ENCODE measurements at places on chromosomes 2 and 18.

- DNase-seq, result peak; percentile 78
These were observed 13.3 kb upstream of the RAB17 start for GRCh38 chr2:237603718-237604362.

- no peak for DNase-seq
These were observed 107.3 kb downstream of the CABYR start for GRCh38 chr18:24246143-24246542.

DNA sequence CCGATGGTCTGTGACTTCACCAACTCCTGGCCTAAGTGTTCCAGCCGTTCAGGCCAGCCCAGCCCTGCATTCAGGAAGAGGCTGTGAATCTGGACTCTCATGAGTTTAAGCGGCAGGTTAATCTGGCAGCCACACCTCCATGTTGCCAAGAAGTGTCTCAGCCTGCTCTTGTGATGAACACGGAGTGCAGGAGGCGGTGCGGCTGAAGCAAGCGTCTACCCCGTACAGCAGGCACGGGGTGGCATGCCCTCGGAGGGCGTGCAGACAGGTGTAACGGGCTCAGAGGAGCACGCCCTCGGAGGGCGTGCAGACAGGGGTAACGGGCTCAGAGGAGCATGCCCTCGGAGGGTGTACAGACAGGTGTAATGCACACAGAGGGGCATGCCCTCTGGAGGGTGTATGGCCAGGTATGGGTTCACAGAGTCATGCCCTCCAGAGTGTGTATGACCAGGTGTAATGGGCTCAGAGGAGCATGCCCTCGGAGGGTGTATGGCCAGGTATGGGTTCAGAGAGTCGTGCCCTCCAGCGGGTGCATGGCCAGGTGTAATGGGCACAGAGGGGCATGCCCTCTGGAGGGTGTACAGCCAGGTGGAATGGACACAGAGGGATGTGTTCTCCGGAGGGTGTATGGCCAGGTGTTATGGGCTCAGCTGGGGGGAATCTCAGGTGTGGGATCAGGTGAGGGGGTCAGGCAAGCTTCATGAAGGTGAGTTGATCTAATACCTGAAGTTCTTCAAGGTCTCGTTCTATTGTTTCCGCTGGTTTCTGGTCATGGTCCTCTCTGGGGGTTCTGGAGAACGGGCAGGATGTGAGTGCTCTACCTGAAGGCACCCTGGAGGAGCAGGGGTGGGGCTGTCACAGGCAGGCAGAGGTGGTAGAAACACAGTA lies 22.6 kb downstream of the CROCC2 start:
- DNase-seq, result no peak

DNA sequence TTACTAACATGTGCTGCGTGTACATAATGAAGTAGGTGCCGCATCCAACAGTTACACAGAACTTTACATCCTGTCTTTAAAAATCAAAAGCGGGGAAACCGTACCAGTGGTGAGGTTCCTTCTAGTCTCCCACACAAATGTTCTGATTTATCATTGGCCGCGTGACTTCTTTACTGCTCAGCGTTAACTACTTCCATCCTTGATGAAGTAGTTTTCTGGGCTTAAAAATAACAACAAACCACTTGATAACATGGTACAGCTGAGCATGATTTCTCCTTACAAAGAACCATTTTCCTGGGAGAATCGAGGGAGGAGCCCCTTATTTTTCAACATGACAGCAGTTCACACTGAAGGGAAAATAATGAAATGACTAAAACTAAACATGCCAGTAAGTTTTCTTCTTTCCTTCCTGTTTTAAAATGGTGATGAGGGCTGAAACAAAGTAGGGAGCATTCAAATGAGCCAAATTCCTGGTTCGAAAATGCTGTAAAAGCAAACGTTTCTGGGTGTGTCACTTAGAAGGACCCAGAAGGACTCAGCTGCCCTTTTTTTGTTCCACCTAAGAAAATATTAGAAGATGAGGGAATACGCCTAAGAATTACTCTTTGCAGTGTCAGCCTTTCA lies 9.9 kb downstream of the EMILIN2 start:
- peak; percentile 37 for DNase-seq

- DNase-seq, result peak; percentile 81
These were observed at the start of gene ZNF521 for GRCh38 chr18:25351777-25352628. TSS of gene ZNF521 (minus strand) at chr18:25352166. CDS start at chr18:25350946, 1,220 bp downstream.

- DNase-seq, result no peak
These were observed 133.0 kb upstream of the CELF4 start for GRCh38 chr18:37698508-37699040.

- no peak for DNase-seq
These were observed 2.1 kb upstream of the LRRFIP1 start for GRCh38 chr2:237625216-237625705.

DNA sequence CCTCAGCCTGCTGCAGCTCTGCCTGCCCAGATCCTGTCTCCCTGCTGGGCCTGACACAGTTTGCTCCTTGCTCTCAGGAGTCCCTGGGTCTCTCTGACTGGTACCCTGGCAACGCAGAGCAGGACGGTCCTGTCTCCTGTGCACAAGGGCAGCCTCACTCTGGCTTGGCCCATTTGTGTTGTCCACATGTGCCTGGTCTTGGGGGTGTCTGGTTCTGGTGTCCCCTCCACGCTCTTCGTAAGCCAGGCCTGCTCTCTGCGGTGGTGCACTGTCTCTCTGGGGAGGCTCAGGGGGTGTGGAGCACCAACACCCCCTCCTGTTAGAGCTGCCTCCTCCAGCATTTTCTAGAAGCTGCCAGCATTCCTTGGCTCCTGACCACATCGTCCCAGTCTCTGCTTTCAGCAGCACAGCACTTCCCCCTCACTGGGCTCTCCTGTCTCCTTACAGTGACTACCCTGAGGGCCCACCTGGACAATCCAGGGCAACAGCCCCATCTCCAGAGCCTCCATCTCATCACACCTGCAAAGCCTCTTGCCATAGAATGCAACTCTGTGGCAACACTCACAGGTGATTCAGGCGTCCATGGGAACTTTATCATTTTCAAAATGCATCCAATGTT lies 235.6 kb upstream of the HS6ST1 start:
- no peak for DNase-seq

DNA sequence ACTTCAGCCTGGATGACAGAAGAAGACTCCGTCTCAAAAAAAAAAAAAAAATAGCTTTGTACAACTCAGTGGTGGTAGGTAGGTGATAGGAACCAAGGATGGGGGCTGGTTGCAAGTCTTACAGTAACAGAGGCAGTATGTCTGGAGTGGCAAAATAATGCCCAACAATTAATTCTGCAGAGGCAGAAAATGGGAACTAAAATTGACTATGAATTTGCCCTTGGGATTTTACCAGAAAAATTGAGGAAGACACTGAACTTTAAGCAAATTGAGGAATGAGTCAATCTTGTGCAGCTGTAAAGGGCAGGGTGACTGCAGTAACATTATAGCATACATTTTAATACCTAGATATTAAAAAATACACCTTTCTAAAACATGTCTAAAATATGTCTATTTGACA lies 292.1 kb upstream of the FBXO11 start:
- DNase-seq, result no peak

- DNase-seq, result no peak
These were observed 22.4 kb downstream of the RRM2 start for GRCh38 chr2:10144771-10145518.

- peak; percentile 70 for DNase-seq
These were observed 19.6 kb upstream of the RPIA start for GRCh38 chr2:88671786-88672427.

DNA sequence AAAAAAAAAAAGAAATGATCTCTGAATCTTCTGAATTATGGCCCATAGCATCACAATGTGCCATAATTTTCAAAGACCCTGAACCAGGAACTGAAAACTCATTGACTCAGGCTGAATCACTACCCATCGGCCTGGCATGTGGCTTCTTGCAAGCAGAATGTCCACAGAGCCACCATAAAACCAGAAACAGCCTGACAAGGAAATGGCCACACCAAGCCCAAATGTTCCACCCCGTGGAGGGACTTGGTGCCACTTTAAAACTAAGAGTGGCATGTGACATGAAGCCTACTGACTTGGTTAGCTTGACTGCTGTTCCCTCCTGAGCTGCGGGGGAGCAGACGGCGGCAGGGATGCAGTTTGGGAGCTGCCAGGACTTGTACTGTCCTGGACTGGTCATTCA lies 71.2 kb upstream of the RBM44 start:
- DNase-seq, result peak; percentile 55

- peak; percentile 100 for DNase-seq
These were observed 35.2 kb downstream of the ZNF516 start for GRCh38 chr18:76459687-76460350.

- no peak for DNase-seq
These were observed 18.9 kb upstream of the DAPL1 start for GRCh38 chr2:158776231-158776630.

DNA sequence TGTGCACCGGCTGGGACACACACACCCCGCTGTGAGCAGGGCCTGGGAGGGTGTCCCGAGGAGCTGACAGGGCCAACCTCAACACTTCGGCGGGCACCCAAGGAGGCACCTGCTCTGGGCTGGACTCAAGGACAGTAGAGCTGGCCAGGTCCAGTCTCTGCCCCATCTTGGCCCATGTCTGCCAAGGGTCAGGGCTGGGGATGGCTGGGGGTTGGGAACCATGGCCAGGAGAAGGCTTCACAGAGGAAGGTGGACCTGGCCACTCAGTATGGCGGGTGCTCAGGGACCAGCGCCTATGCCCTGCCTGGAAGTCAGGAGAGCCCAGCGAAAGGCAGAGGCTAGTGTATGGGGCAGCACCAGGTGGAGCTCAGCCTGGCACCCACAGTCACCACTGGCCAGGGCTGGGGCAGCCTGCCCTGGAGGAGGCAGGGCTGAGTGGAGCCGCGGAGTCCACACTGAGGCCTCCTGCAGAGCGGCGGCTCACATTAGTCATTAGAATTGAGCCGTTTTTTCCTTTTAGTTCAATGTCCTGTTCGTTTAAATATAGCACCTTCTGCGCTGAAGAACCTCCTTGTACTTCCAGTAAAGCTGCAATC lies 4.2 kb downstream of the ERFE start:
- peak; percentile 50 for DNase-seq
